ENCODE measurements at places on chromosomes 12 and 14.

DNA sequence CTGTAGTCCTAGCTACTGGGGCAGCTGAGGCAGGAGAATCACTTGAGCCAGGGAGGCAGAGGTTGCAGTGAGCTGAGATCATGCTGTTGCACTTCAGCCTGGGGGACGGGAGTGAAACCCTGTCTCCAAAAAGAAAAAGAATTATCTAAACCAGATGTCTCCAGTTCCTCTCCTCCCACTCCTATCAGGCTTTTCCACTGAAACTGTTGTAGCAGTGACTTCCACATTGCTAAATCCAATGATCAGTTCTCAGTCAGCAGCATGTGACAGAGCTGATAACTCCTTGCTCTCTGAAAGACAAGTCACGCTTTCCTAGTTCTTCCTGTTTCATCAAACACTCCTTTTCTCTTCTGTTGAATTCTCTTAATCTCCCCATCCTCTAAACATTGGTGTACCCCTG is 8.6 kb downstream of the SLC38A6 start:
- DNase-seq, result no peak

DNA sequence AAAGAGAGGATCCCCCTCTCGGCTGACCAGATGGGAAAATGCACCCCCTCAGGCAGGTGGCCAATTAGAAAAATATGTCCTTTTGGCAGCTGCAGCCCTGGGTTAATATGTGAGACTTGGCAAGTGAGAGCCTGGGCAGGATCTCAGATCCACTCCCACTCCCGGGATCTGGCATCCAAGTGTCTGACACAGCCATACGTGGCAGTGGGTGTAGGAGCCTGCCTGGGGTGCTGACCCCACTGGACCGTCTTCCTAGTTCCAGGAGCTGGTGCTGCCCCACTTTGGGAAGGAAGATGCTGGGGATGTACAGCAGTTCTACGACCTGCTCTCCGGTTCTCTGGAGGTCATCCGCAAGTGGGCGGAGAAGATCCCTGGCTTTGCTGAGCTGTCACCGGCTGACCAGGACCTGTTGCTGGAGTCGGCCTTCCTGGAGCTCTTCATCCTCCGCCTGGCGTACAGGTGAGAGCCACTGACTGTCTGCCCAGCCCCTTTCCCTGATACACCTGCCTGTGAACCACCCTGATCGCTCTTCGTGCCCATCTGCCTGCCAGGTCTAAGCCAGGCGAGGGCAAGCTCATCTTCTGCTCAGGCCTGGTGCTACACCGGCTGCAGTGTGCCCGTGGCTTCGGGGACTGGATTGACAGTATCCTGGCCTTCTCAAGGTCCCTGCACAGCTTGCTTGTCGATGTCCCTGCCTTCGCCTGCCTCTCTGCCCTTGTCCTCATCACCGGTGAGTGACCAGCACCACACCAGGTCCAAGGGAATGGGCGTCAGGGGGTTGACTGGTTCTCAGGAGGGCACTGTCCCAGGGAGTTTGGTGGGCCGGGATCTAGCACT is 5.8 kb downstream of the NR4A1 start:
- no peak for DNase-seq

GRCh38 chr14:93105362-93105761 is 10.4 kb downstream of the ITPK1 start:
- DNase-seq, result no peak

DNA sequence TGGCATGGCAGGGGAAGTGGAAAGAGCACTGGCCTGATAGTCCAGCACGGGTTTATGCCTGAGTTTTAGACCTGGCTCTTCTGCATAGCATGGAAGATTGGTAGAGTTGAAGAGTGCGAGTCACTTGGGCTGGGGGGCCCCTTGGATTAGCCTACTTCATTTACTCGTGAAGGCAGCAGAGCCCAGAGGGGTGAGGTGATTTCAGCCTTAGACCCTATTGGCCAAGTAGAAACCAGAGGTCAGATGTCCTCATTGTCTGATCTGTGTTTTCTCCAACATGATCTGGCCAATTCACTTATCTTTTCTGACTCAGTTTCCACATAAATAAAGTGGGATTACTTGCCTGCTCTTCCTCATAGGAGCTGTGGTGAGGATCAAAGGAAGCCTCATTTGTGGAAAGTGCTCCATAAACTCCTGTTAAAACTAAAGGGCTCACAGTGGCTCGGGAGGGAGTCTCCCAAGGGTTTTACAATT is 1.9 kb downstream of the PLEKHG3 start:
- no peak for DNase-seq

- no peak for DNase-seq
These were observed 29.5 kb downstream of the FOXA1 start for GRCh38 chr14:37565550-37565949.

DNA sequence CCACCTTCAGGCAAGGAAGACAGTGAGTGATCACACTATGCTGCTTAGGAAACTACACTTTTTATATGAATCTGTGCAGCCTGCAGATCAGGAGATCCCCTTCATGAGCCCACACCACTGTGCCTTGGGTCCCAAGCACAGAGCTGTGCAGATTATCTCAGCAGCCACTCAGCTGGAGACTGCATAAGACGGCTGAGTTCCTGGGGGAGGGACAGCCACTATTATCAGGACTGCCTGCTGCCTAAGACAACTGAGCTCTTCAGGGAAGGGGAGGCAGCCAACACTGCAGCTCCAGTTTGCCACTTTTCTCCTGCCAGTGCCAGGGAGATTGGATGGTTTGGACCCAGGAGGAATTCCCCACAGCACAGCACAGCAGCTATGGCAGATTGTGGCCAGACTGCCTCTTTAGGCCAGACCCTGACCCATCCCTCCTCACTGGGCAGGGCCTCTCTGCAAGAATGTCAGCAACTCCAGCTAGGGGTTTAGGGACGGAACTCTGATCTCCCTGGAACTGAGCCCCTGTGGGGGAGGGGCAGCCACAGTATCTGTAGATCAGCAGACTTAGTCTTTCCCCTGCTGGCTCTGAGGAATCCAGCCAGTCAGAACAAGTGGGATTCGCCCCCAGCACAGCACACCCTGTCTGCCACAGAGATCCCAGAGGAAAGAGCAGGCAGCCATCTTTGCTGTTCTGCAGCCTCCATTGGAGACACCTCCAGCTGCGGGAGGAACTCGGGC is 141.3 kb downstream of the KLHL28 start:
- no peak for DNase-seq

GRCh38 chr14:85576848-85577542 is 47.1 kb downstream of the FLRT2 start:
- DNase-seq, result no peak

DNA sequence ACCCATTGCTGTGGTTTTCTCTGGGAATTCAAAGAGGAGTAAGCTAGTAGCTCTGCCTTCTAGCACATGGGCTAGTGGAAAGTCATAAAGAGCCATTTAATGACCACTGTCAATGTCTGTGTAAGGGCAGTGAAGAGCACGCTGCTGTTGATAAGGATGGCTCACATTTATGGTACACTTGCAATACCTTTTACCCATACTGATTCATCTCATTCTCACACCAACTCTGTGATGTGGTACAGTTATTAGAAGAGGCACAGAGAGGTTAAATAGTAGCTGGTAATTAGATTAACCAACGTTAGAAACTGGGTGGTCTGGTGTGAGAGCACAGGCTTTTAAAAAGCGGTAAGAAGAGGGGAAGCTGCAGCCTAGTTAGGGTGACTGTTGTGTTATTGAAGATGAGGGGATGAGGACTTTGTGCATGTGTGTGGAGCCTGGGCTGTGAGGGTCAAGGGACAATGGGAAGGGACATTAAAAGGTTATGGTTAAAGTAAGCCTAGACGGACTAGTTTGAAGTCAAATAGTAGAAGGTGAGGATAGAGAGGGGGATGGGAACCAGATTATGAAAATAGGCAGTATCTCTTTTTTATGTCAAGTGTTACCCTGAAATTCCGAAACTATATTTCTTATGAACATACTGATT is 25.2 kb downstream of the RASSF3 start:
- no peak for DNase-seq

DNA sequence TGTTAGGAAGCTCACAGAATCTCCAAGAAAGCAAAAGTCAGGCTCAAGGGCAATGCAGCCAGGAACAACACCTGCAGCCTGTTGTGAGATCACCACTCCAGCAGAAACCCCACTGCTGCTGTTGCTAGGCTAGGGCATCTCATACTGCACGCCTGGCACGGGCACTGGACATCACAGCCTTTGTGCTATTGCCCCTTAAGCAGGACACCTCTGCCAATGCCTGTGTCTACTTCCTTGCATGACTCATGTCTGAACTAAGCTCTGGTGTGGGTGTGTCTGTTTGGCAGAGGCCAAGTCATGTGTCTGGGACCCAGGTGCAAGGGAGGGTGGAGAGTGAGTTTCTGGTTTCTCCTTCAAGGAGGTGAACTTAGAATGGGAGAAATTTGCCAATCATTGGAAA is 10.0 kb upstream of the DDX47 start:
- no peak for DNase-seq

DNA sequence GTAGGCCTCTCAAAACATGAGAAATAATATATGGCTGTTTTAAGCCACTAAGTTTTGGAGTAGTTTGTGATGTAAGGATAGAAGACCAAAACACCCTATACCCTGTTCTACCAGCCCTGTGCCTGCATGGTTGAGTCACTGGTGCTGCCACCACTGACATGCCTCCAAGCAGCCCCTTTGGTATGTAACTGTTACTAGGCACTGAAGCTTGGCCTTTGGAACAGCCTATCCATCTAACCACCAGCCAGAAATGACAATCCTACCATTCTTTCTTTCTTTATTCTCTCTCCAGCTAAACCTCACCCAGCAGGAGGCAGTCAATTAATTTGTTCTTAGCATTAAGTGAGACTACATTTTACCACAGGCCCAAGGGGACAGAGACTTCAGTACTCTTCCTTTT is 240.3 kb downstream of the MSRB3 start:
- no peak for DNase-seq

DNA sequence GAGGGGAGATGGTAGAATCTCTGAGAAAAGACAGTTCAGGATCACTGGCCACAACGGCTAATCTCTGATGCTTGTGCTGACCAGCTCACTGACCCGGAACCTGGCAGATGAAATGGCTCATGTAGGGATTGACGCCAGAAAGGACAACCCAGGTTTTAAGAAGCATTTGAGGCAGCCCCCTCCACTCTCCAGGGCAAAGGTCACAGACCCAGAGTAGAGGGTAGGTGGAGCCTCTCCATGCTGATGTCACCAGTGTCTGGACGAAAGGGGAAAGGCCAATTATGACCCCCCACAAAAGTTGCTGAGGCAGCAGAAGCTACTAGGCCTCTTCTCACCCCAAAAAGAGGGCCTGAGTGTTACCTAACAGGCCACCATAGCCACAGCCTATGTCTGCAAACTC is 1.2 kb downstream of the METTL1 start:
- no peak for DNase-seq

DNA sequence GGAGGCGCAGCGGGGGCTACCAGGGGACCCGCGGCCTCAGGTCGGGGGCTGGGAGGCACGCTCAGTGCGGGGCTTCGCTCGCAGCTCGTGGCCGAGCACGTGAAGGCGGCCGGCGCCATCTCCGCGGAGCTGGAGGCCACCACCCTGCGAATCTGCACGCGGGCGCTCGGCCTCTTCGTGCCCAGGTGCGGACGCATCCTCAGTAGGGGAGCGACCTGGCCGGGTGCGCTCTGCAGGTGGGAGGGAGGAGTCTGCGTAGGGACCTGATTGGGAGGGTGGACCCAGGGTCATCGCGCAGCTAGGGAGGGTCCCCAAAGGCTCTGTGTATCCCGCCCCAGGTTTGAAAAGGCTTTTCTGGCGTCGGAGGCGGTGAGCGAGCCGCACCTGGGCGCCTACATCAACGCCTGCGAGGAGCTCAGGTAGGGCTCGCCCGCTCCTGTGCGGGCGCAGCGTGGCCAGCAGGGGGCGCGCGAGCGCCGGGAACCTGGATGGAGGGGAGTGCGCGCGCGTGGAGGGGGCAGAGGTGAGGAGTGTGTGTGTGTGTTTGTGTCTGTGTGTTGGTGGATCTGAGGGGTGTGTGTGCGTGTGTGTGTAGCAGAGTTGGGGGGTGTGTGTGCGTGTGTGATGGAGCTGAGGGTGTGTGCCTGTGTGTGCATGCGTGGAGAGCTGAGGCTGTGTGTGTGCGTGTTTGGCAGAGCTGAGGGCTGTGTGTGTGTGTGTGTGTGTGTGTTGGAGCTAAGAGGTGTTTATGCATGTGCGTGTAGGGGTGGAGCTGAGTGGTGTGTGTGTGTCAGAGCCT is 10.3 kb downstream of the EXOC3L4 start:
- peak; percentile 65 for DNase-seq

GRCh38 chr12:53217051-53217930 is 10.2 kb upstream of the ITGB7 start:
- no peak for DNase-seq

- peak; percentile 59 for DNase-seq
These were observed at the start of gene SPTB for GRCh38 chr14:64879635-64880220. Gene SPTB (minus strand): TSS chr14:64879907. CDS start chr14:64823094, 56,813 bp downstream.

- DNase-seq, result no peak
These were observed 6.7 kb upstream of the NEK9 start for GRCh38 chr14:75133597-75133996.

DNA sequence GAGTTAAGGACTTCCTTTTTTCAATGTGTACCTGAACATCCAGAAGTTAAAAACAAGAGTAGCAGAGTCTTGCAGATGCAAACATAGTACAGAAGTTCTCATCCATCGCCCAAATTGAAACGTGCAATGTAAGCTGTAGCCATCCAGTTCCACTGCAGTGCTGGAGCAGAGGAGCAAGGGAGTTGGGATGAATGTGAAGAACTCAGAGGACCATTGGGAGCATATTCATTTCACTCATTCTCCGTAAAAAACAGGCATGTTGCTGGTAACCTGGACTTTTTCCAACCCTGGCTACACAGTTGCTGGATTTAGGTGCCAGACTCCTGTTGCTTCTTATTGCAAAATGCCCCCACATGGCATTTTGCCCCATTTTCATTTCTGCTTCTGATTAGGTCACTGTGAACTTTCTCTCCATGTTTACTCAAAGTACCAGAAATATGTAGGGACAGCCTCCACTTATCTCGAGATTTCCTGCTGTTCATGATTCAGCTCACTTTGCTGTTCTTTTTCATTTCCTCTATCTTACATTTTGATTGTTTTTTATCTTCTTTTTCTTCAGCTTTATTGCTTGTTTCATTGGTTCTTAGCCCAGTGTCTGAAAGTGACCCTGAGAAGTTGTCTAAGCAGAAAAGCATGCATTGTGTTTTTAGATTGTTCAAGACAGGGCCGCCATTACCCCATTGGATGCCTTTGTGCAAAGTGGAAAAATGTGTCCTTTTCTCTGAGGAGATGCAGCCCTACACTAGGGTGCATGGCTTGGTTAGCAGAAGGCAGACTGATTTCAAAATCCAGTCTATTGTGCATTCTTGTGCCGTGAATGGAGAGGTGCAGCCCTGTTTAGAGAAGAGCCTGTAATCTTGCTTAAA is 109.0 kb upstream of the AMIGO2 start:
- DNase-seq, result no peak

- DNase-seq, result peak; percentile 85
These were observed 34.6 kb downstream of the SPRING1 start for GRCh38 chr12:116703214-116703795.

- DNase-seq, result no peak
These were observed 62.9 kb upstream of the HIF1A start for GRCh38 chr14:61632401-61632800.

DNA sequence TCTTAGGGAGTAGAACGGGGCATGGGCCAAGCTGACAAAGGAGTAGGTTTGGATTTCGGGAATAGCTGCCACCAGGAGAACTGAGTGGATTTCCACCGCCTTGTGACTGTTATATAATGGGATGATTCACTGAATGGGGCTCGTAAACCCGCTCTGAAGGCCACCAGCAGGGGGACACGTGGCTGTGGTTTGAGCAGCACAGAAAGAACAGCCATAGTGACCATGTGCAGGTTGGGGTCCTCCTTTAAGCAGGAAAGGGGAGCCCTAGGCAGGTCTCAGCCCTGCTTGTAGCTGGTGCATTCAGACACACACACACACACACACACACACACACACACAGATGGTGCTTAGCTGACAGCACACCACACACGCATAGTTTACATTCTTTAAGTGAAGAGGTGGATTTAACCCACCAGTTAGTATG is 8.6 kb upstream of the ASB2 start:
- peak; percentile 73 for DNase-seq

GRCh38 chr12:75701859-75702258 is 190.4 kb upstream of the KRR1 start:
- no peak for DNase-seq
